Stimulated activated CD4-positive, alpha-beta T cell treated with anti-CD3 and anti-CD28 coated beads, Interleukin-2, amount 100 ng/mL, for 48 hours (primary cell): ENCODE measurements at places on chromosomes 12 and 14.

- DNase-seq: peak; percentile 74
Measured at GRCh38 chr12:6532051-6532926, 2.0 kb upstream of the GAPDH start.

GRCh38 chr12:83065562-83065961 lies 378.9 kb downstream of the TMTC2 start:
- DNase-seq: no peak

DNA sequence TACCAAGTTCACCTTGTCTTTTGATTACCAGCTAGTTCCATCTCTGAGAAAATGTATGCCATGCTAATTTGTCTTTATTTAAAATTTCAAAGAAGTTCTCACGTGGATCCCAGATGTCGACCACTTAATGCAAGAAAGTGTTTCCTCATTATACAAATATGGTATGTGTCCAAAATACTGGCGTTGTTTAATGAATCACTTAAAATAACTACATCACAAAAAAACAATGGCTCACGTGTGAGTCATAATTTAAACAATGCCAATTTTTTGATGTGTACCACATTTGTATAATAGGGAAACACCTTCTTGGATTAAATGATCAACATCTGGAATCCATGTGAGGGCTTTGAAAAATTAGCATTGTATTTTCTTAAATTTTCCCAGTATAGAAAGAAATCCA lies 40.8 kb downstream of the DBX2 start:
- no peak for DNase-seq

GRCh38 chr12:47870175-47870781 lies 34.5 kb downstream of the VDR start:
- DNase-seq: no peak

GRCh38 chr12:20475542-20475941 lies 107.2 kb downstream of the PDE3A start:
- DNase-seq: no peak

- DNase-seq: no peak
Measured at GRCh38 chr12:41073633-41074472, 114.3 kb upstream of the PDZRN4 start.

GRCh38 chr12:41424651-41425050 lies 236.5 kb downstream of the PDZRN4 start:
- DNase-seq: no peak

DNA sequence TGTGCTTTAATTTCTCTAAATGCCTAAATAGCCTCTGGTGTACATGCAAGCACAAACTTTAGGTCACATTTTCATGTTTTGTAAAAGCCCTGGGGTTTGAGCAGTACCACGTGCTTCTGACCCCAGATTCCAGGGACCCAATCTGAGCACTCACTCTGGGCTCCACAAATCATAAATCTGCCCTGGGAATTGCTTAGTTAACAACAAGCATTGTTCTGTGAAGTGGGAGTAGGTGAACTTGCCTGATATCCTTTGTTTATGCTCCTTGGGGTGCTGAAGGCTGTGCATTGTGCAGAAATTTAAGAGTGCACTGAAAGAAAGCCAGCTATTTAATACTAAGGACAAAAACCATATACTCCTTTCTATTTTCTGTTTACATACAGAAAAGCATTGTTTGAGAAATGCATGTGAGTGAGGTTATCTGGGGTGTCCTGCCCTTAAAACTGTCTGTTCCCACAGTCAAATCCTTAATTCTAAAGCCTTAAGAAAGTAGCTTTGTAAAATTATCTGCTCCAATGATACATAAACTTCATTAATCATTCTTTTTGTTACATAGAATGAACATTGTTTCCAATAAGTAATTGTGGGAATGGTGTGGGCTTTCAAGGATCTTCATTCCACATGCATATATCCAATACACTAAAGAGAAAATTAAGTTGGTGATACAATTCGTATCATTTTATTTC lies 258.6 kb upstream of the NPAS3 start:
- no peak for DNase-seq

DNA sequence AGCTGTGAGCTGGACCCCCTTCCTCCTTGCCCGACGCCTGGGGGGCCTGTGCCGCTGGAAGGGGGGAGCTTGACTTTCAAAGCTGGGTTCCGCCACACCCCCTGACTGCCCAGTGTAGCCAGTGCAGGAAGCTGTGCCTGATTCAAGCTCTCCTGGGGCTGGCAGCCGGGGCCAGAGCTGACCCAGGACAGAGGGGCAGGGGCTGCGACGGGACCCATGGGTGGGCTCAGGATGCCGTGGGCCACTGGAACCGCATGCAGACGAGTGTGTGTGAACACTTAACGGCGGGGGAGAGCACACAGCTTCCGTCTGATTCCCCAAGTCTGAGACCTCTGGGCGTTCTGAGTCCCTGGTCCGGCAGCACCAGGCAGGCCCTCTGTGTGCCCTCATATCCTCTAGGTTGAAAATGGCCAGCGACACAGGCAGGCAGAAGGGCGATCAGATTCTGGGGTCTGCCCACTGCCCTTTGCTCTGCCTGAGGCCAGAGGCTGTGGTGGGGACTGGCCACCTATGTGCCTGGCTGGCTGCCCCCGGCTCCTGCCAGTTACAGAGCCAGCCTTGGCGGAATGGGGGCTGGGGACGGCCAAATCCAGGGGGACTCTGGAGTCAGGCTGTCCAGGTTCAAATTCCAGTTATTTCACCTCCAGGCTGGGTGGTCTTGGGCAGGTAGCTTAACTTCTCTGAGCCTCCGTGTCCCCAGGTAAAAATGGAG lies 54.0 kb downstream of the CYP46A1 start:
- no peak for DNase-seq
